ENCODE measurements at places on chromosomes 2 and 18. TPM values are rescaled to one million over a fixed set of nuclear protein-coding genes. Genes with fewer than 3 reads are reported as not detected.

The CPS1 gene
- total RNA-seq, result 2.9 TPM

The PRKAG3 gene
- total RNA-seq, result not detected

The EML6 gene
- 2.6 TPM for total RNA-seq

The CBLN2 gene
- total RNA-seq, result not detected

The TMEM247 gene
- not detected for total RNA-seq

The TTR gene
- total RNA-seq, result 352 TPM

The MYL1 gene
- not detected for total RNA-seq

The ERBB4 gene
- 1.6 TPM for total RNA-seq

The ZNF512 gene
- 63.3 TPM for total RNA-seq

The LIMS4 gene
- total RNA-seq, result not detected

The MORN2 gene
- 3.4 TPM for total RNA-seq

The PFN4 gene
- total RNA-seq, result not detected

The MAPRE3 gene
- total RNA-seq, result 15.8 TPM

The ARHGAP15 gene
- 1.3 TPM for total RNA-seq

The IL1RL2 gene
- not detected for total RNA-seq

The PREPL gene
- total RNA-seq, result 46.5 TPM

The AGXT gene
- 1.6 TPM for total RNA-seq

The SNORC gene
- total RNA-seq, result not detected

The CHRNG gene
- not detected for total RNA-seq

The PKDCC gene
- total RNA-seq, result 25.7 TPM

The TMX3 gene
- 25.9 TPM for total RNA-seq

The RUFY4 gene
- total RNA-seq, result not detected

The IL36RN gene
- not detected for total RNA-seq
